ENCODE measurements at places on chromosomes 12 and 14. TPM values are rescaled to one million over a fixed set of nuclear protein-coding genes. Genes with fewer than 3 reads are reported as not detected.

DNA sequence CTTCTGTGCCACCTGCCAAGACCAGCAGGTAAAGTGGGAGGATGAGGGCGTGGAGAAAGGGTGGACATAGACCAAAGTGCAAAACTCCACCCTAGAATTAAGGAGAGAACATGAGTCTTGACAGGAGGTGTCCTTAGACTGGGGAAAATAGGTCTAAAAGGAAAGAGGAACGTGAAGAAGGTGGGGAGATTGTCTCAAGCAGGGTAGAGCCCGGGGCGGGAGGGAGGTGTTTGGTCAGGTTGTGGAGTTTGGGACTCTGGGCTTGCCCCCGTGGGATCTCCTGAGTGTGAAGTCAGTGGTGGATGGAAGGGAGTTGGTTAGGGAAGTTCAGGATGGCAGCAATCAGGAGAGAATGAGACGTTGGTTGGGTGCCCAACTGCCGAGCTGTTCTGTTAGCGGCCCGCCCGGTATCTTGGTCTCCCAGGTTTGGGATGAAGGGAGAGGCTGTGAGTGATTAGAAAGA is 386 bp downstream of the DGKA start:
- DNase-seq: no peak

- no peak for DNase-seq
Observed at GRCh38 chr14:85280074-85280473, 249.9 kb upstream of the FLRT2 start.

GPR137C gene
- total RNA-seq: 4.3 TPM

- no peak for DNase-seq
Observed at GRCh38 chr12:71756054-71756690, 1.5 kb downstream of the RAB21 start.

- no peak for DNase-seq
Observed at GRCh38 chr14:76376409-76376877, 506 bp downstream of the ESRRB start.

SLCO1B1 gene
- total RNA-seq: 0.09 TPM

- no peak for DNase-seq
Observed at GRCh38 chr14:32397861-32398640, 69.0 kb downstream of the AKAP6 start.

Data from H9 (cell line).